ENCODE measurements at places on chromosomes 1 and 21.

GRCh38 chr1:151061704-151062103 lies 1.5 kb downstream of the MLLT11 start:
- no peak for DNase-seq

DNA sequence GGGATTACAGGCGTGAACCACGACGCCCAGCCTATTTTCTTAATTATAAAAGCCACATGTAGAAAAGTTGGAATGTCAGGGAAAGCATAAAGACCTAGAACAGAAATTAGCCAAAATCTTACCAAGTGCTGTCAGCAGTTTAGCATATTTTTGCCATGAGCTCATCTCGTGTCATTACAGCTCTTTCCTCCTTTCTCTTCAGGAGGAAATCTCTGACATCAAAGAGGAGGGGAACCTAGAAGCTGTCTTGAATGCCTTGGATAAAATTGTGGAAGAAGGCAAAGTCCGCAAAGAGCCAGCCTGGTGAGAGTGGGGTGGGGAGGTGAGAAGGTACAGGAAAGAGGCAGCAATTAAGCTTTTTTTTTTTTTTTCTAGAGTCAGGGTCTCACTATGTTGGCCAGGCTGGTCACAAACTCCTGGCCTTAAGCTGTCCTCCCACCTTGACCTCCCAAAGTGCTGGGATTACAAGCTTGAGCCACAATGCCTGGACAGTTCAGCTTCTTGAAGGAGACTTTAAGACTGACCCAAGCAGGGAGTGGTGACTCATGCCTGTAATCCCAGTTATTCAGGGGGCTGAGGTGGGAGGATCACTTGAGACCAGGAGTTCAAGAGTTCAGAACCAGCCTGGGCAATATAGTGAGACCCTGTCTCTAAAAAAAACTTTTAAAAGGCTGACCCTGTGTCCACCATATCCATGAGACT lies 8.4 kb upstream of the BGLAP start:
- DNase-seq, result no peak

DNA sequence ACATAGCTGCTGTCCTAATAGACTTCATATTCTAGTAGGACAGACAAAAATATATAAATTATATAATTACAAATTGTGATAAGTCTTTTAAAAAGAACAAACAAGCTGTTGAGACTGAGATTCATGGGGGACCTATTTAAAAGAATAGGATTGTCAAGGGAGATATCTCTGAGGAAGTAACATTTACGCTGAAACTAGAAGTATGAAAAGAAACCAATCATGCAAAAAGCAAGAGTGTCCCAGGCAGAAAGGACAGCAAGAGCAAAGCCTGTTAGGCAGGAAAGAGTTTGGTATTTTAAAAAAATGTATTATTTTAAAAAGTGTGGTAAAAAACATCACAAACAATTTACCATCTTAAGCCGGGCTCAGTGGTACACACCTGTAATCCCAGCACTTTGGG lies 9.1 kb upstream of the METTL13 start:
- DNase-seq, result peak; percentile 16

DNA sequence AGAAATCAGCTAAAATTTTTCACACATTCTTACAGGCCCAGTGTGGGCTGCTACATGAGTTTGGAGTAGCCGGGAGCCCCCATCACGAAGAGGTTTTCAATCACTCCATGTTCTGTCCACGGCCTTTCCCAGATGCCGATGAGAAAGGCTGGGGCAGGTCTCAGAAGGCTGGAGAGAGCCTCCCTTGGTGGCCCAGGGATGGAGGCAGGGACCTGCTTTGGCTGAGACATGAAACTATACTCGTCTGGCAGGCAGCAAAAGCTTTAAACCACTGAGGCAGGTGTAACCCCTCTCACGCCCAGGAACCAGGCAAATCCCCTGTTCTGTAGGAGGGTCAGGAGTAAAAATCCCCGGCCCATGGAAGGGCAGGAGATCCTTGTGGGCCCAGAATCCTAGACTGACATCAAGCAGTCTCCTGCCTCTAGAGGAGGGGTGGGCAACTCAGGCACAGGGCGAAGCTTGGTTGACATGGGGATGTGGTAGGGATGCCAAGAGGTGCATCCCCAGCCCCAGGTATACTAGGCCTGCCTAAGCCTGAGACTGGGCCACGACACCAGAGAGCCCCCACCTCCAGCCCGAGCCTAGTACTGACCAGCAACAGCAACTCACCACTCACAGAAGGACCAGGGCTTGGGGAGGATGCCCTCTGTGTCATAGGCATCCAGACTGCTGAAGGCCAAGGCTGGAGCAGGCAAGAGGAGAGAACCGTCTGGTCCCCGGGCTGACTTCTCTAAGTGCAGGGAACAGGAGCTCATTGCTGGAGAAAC lies 9.1 kb downstream of the MMEL1 start:
- DNase-seq, result no peak

GRCh38 chr1:5637171-5637570 lies 355.1 kb downstream of the NPHP4 start:
- DNase-seq, result peak; percentile 21

- peak; percentile 58 for DNase-seq
These were observed 2.3 kb upstream of the RUNX1 start for GRCh38 chr21:35051287-35051818.

DNA sequence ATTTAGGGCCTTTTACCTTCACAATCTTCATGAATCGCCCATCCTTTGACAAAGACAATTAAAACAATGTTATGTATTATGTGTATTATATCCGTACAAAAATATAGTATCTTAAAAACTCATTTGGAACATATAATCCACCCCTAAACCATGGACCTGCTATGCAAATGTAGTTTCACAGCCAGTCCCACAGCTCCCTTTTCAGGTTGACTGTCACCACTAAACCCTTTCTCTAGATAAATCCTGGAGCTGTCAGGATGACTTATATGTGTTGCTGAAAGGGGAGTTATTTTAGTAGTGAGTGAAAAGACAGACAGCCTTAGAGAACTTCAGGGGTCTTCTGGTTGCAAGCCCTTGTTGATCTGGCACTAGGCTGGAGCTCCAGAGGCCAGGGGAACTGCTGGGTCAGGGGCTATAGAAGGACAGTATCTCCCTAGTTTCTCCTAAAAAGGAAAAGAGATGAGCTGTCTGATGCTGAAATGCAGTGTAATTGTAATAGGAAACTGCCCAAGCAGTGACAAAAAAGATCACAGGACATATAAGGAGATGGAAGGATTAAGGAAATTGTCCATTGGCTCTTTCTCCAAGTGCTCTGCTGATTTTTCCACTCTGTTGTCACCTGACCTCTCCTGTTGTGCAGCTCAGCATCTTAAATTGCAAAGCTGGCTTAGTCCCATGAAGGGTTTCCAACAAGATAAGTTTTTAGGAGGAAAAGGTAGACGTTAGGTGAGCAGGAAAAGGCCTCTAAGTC lies 127.7 kb downstream of the S1PR1 start:
- DNase-seq, result peak; percentile 59

DNA sequence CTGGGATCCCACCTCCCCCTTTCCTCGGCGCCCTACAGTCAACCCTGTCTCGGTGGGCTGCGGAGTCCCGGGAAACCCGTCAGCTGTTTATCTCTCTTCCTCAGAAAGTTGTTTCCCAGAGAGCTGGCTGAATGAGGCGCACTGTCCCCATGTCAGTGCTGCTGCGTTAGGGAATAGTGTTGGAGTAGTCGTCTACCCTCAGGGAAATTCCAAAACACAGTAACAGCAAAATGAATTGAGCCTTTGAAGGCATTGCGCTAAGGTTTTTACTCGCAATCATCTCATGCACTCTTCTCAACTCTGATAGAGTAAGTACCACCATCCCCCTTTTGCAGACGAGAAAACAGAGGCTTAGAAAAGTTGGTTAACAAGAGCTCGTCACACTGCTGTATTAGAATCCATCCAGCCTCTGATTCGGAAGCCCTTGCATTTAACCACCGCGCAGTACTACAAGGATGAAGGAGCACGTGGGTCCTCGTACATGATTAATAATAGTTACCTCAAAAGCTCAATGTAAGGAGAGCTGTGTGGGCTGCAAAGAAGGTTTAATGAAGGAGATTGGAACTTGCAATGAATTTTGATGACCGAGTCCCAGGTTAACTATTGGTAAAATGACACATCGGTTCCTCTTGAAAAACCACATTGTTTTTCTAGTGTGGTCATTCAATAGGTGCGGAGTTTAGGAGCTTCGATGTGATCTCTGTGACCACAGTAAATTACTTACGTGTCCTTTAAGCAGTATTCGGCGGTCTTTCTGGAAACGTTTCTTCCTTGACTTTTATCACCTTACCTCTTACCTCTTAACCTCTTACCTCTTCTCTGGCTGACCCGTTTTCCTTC lies 788 bp upstream of the EDEM3 start:
- peak; percentile 36 for DNase-seq

DNA sequence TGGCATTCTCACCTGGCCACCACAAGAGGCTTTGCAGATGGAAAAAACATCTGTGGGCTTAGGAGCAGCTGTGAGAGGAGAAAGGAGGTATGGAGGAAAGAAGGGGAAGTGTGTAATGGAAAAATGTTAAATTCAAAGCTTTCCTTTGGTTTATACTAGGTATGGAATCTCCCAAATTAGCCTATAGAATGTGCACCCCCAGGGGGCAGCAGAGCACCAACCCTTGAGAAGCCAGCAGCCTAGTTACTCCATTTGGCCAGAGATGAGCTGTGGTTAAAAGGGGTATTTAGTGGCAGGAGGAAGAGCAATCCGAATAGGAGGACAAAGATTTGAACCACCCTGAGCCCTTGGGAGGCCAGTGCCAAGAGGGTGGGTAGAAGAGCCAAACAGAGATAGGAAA lies 97.5 kb upstream of the CTTNBP2NL start:
- peak; percentile 49 for DNase-seq

- DNase-seq, result no peak
These were observed 24.1 kb downstream of the NIBAN1 start for GRCh38 chr1:184950227-184950626.

GRCh38 chr1:116763787-116764465 lies 9.7 kb downstream of the CD2 start:
- peak; percentile 66 for DNase-seq

DNA sequence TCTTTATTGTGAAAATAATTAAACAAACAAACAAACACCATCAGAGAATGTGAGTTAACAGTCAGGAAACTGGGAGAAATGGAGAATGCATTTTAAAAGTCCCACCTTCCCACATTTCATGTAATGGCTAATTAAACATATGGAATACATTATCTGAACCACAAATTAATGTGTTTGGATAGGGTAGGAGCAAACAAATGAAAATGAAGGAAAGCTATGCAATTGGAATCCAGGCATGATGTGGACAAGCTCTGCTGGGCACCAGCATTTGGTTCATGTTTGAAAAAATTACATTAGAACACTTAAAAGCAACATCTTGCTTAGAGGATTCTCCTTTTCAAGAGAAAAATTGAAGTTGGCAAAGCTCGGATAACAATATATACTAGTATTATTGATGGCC lies 628.1 kb downstream of the LMO4 start:
- DNase-seq, result no peak

GRCh38 chr1:226977643-226978431 lies 37.7 kb downstream of the COQ8A start:
- no peak for DNase-seq

GRCh38 chr1:109314795-109315194 lies 8.0 kb upstream of the MYBPHL start:
- DNase-seq, result no peak

DNA sequence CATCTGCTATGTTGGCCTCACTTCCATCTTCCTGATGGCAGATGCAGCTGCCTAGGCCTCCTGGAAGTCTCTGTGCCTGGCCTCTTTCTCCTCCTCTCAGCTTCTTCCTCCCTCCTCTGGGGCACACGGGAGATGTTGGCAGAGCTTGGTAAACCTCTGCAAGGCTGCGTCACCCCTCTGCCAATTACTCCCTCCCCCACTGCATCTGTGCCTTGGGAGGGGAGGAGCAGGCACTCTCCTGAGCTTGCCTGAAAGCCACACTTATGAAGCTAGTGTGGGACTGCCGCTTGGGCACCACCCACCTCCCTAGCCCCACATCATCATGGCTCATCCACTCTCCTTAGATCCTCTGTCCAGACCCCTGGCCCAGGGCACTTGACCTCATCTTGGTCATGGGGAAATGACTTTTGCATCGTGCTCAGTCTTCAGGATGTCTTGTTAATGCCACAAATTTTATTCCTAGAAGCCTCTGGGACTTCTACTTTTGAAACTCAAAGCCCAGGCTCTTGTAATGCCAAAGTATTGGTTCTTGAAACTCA lies 7.3 kb upstream of the TMEM51 start:
- DNase-seq, result no peak

DNA sequence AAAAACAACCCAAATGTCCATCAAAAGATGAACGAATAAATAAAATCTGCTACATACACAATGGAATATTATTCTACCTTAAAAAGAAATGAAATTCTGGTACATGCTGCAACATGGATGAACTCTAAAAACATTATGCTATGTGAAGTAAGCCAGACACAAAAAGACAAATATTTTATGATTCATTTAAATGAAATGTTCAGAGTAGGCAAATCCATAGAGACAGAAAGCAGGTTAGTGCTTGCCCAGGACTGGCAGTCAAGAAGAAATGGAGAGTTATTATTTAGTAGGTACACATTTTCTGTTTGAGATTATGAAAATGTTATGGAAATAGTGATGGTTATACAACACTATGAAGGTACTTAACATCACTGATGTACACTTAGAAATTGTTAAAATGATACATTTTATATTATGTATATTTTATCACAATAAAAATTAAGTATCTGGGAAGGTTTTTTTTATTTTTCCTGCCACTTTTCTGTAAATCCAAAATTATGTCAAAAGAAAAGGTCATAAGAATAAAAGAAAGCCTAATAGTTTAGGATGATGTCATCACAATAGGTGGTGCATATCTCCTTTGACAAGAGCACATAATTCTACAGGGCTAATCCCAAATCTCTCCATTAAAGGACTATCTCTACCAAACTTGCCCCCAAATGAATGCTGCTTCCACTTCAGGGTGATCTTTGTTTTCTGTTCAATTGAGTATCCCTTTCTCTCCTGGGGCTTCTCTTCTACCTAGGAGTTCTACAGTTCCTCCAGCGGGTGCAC lies 40.2 kb upstream of the FCER1A start:
- DNase-seq, result no peak

GRCh38 chr1:11648039-11648438 lies 6.2 kb downstream of the FBXO2 start:
- DNase-seq, result no peak

- DNase-seq, result no peak
These were observed 20.9 kb downstream of the HLCS start for GRCh38 chr21:36945496-36946138.

- peak; percentile 35 for DNase-seq
These were observed 19.6 kb downstream of the SCMH1 start for GRCh38 chr1:41222496-41222895.
